NCI-H1417 (cell line): ENCODE measurements at places on chromosomes 3 and 15.

DNA sequence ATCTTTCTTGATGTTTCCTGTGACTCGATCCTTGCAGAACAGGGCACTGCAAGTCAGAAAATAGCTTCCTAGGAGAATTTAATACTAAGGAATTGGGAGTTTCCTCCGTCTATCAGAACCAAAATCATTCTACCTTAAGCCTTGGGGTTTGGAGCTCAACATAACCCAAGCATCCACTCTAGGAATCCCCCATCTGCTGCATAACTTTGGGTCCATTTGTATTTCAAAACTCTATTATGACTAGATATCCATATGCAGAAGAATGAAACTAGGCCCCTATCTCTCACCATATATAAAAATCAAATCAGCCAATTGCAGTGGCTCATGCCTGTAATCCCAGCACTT lies 61.7 kb upstream of the AKAP13 start:
- no peak for DNase-seq

GRCh38 chr15:31101262-31102038 lies at the start of gene TRPM1:
Gene TRPM1 (minus strand): TSS chr15:31101725. CDS start chr15:31081355, 20,370 bp downstream.
- peak; percentile 20 for DNase-seq

DNA sequence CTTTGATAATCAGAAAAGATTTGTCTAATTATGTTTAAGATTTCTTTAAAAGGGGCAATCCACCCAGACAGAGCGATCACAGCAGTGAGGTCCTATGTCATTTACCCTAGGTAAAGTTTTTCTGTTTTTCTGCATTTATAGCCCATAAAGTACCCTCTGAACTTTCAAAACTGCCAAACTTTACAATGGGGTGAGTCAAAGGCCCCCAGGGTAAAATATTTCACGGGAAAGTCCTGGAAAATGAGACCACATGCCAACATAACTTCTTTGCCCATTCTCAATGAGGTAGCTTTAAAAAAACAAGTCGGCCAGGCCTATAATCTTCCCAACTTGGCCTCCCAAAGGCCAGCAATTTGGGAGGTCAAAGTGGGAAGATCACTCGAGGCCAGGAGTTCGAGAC lies 53.0 kb downstream of the SUCLG2 start:
- no peak for DNase-seq

- no peak for DNase-seq
These were observed 17.1 kb downstream of the P2RY12 start for GRCh38 chr3:151367448-151367847.

- peak; percentile 66 for DNase-seq
These were observed 613.4 kb downstream of the MCTP2 start for GRCh38 chr15:94844538-94845389.

GRCh38 chr3:134609821-134610431 lies 40.9 kb downstream of the KY start:
- no peak for DNase-seq

GRCh38 chr3:24829629-24830229 lies 335.1 kb upstream of the THRB start:
- peak; percentile 46 for DNase-seq

DNA sequence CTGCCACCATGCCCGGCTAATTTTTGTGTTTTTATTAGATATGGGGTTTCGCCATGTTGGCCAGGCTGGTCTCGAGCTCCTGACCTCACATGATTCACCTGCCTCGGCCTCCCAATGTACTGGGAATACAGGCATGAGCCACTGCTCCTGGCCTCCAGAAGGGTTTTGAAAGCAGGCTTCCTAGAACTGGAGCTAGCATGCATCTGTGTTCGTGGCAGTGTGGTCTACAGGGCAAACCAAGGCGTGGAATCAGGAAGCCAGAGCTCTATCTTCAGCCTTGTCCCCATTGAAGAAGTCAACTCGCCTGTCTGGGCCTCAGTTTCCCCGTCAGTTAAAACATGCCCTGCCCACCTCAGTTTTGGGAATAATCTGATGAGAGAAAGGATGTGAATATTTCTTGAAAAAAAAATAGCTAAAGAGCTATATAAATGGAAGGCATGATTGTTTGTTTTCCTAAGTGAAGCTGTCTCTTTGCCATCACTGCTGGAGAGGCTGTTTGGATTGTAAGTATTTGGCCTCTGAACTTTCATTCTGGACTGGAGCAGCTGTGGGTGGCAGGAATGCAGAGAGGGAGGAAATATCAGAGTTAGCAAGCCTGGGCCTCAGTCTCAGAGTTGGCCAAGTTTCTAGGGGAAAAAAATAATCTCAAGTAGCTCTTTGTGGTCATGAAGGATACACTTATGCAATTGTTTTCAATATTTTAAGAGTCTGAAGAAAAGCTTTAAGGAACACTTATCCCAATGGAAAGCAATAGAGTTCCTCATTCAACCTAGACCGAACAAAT lies 36.5 kb upstream of the UACA start:
- DNase-seq, result no peak

- DNase-seq, result no peak
These were observed 50.7 kb downstream of the SCN5A start for GRCh38 chr3:38598791-38599190.

GRCh38 chr3:170869645-170870593 lies at the start of gene RPL22L1:
Gene RPL22L1 (minus strand): TSS chr3:170870195. CDS start chr3:170870167, 28 bp downstream.
- no peak for DNase-seq

- no peak for DNase-seq
These were observed 311.5 kb downstream of the EDEM1 start for GRCh38 chr3:5498981-5499380.

- DNase-seq, result peak; percentile 59
These were observed 23.5 kb downstream of the DNAH1 start for GRCh38 chr3:52339612-52340011.

- no peak for DNase-seq
These were observed 35.3 kb downstream of the KCNH8 start for GRCh38 chr3:19183584-19183983.

DNA sequence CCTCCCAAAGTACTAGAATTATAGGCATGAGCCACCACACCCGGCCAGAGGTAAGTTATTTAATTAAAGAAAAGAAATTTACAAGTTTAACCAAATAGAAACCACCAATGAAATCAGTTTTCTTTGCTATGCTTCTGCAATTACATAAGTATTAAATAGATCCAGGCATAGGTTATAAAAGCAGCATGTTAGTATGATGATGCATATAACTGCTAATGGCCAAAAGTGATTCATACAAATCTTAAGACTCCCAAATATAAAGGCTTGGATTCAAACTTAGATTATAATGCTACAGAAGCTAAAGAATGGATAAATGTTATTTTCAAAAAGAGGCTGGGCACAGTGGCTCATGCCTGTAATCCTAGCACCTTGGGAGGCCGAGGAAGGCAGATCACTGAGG lies 32.8 kb upstream of the HDC start:
- no peak for DNase-seq

- peak; percentile 22 for DNase-seq
These were observed 997.8 kb upstream of the CFAP20DC start for GRCh38 chr3:60047426-60048200.

DNA sequence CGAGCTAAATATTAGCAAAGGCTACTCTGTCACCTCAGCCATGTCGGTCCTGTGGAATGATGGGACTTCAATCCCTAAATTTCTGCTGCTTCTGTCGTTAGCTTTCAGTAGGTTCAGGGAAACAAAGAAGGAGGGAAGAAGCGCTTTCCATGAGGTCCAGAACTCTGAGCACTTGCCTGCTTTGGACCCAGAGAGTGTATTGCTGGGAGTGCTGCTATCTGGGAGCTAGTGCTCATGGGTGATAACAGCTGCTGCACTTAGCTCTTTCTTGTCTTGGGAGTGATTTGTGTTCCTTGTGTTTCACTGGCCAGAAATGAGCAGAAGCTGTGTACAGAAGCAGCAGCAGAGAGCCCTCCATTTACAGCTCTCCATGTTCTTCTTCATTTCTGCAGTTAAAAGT lies 369.8 kb downstream of the DIPK2A start:
- no peak for DNase-seq

DNA sequence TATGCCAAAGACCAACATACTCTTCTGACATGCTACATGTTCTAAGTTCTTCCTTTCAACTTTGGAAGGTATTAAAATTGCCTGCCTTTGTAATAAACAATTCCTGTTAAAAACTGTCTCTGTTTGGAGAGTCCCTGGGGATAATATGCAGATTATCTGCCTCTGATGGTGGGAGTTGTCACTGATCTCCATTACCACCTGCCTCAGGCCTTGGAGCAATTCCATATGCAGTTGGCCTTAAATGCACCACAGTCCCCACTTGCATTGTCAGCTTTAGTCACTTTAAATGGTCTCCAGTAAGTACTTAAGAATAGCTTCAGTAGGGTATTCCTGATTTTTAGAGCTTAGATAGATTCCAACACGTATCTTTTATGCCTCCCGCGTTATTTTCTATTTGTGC lies 121.1 kb upstream of the GOLIM4 start:
- no peak for DNase-seq

- no peak for DNase-seq
These were observed 6.9 kb downstream of the MAN2A2 start for GRCh38 chr15:90909976-90910375.

- no peak for DNase-seq
These were observed 36.9 kb downstream of the GPR171 start for GRCh38 chr3:151166161-151166560.

GRCh38 chr3:14510838-14511622 lies 29.1 kb downstream of the GRIP2 start:
- DNase-seq, result no peak

- no peak for DNase-seq
These were observed 87.4 kb downstream of the NFKBIZ start for GRCh38 chr3:101936419-101937356.

DNA sequence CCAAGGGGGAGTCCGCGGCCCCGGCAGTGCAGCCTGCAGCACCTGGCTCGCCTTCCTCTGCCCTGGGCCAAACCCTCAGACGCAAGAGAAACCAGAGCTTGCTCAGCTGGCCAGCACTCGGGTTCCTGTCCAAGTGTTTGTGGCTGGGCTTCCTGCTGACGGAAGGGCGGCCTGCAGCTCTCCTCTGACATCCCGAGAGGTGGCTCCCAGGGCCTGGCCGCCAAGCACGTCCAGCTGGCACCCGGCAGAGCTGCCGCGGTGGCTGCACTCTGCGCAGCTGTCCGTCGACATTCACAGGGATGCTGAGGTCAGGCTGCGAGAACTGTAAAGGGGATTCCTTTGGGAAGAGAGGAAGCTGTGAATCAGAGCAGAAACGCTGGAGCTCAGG lies 85.6 kb downstream of the CPN2 start:
- peak; percentile 24 for DNase-seq

GRCh38 chr15:45128971-45129639 lies 574 bp downstream of the DUOXA1 start:
- no peak for DNase-seq

DNA sequence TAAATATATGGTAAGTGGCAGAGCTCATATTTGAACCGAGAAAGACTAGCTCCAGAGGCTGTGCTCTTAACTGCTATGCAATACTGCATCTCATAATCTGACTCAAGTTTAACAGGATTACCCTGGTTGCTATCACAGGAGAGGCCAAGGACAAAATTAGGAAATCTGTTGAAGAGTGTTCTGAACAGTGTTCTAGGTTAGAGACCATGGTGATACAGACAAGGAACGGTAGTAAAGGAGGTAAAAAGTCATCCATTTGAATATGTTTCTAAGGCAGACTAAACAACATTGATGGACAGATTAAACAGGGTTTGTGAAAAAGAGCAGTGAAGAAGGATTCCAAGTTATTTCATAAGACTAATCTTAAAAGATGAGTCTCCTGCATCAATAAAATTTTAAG lies 22.1 kb downstream of the PLOD2 start:
- DNase-seq, result no peak

- DNase-seq, result no peak
These were observed 48.2 kb downstream of the TBL1XR1 start for GRCh38 chr3:177149106-177149505.

DNA sequence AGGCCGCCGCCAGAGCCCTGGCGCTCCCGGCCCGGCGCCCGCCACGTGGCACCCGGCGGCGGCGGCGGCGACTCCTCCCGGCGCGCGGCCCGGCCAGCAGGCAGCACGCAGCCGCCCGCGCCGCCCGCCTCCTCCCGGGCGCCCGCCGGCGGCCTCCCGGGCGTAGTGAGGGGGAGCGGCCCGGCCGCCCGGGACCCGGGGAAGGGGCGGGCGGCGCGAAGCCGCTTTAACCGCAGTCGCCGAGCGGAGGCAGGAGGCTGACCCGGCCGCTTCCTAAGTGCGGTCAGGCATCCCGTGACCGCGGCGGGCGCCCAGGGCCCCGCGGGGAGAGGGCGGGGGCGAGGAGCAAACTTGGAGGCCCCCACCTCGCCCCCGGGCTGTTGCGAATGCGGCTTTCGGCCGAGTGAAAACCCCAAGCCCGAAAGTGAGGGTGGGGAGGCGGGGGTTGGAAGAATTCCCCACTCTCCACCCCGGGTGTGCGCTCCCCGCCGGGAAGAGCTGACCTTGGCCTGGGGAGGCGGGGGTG lies 1.7 kb upstream of the HES1 start:
- DNase-seq, result no peak

DNA sequence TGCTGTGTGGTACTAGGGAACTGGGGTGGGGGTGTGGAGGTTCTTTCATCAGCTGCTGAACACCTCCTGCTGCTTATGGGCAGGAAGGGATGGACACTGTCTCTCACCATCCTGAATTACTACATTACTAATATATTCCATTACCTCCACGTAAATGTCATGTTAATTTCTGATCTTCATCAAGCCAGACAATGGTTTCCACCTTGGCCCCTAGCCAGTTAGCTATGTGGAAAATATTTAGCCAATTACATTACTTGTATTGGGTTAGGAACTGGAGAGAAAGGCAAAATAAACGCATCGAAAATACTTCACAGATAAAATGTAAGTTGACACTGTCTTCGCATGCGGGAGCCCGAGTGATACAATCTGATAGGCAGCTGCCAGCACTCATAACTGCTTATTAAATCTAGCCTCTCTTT lies 95.1 kb downstream of the FOXP1 start:
- no peak for DNase-seq

DNA sequence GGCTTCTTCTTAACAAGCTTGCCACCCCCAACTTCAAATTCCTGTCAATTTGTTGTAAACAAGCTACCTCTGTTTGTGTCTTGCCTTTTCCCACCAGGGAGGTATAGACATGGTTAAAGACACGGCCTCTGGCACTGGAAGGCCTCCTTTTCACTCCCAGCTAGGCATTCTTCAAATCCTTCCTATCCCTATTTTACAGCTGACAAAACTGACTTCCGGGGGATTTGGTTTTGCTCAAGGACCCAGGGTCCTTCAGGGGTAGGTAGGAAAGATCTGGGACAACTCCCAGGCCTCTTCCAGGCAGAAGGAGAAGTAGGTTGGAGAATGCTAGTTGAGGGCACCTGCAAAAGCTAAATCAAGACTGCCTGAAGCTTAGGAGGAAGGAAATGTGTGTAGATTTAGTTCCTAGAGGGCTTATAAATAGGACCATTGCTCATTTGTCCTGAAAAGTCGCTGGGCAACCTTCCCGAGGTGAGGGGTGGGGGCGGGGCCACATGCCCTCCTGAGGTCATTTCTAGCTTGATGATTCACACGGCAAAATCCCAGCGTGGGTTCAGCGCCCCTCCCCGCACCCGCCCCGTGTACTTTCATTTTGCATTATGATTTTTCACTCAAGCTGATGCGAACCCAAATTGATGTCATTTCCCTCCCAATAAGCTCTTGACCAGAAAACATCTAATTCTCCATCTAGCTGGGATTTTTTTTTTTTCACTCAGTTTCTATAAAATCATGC lies 365.5 kb downstream of the SHQ1 start:
- DNase-seq, result no peak

- DNase-seq, result no peak
These were observed 20.7 kb downstream of the CHL1 start for GRCh38 chr3:217099-217813.
